ENCODE measurements at places on chromosomes 4 and X.
A peak's percentile ranks its signal among the peaks of the same experiment; 100 is the strongest.

DNA sequence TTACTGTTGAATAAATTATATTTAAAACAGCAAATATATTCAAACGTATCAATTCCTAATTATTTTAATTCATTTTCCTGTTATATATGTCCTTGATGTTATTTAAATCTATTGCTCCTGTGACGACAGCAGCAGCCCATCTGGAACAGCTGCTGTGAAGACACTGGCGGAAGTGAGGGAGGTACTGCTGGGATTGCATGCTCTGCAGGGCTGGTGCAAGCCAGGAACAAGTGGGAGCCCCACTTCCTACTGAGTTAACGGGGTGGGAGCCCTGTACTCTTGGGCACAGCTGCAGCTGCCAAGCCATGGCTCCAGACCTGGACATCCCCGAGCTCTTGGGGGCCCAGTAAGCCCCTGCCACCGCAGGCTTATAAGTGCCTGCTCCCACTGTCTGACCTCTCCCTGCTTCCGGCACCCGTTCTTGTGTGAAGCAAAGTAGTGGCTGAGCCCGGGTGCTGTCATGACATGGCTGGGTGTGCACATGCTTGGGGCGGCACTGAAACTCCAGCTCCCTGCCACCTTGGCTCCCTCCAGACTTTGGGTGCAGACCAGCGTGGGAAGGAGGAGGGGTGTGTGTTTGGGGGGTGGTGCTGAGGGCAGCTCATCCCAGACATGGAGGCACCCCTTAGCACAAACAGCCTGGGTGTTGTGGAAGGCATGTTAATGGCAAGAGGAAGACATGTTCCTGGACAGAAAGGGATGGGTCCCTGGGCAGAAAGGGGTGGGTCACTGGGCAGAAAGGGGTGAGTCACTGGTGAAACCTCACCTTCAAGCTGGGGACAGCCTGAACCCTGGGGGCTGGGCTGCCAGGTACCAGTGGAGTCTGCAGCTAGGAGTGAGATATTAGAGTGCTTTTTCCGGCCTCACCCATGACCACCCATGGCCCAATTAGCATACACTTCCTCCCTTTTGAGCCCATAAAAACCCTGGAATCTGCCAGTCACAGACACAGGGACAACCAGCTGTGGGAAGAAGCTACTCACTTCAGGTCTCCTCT lies 1981.3 kb upstream of the IGFBP7 start:
- DNase-seq = no peak

DNA sequence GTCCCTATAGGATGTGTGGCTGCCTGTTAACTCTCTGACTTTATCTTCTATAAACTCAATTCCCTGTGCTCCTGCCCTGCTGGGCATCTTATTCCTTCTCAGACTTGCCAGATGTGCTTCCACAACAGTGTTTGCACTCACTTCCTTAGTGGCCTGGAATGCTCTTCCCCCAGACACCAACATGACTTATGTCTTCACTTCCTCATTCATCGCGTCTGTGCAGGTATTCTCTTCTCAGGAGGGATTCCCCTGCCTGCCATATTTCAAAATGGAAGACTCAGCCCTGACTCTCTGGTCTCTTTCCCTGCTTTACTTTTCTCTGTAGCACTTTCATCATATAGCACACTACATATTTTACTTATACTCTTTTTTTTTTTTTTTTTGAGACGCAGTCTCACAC lies 344.0 kb downstream of the CENPC start:
- DNase-seq = no peak

GRCh38 chrX:24494647-24495075 lies 29.6 kb downstream of the PDK3 start:
- no peak for DNase-seq

- no peak for DNase-seq
Measured at GRCh38 chr4:2570551-2571222, 34.2 kb downstream of the FAM193A start.

DNA sequence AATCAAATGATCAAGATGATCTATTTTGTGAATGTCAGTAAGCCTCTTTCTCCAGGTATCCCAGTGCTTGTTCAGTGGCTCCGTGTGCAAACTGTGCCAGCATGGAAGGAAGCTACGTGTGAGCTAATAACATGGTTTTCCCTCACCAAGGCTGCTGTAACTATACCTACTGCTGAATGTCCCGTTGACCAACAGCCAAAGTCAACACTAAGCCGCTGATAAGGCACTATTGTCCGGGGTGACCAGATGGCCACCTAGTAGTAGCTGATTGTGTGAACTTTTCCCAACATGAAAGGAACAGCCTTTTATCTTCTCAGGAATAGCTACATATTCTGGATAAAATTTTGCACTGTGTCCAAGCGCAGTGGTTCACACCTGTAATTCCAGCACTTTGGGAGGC lies 58.0 kb upstream of the ABCG2 start:
- DNase-seq = no peak

- DNase-seq = no peak
Measured at GRCh38 chr4:6620891-6621555, 19.5 kb upstream of the MRFAP1 start.

DNA sequence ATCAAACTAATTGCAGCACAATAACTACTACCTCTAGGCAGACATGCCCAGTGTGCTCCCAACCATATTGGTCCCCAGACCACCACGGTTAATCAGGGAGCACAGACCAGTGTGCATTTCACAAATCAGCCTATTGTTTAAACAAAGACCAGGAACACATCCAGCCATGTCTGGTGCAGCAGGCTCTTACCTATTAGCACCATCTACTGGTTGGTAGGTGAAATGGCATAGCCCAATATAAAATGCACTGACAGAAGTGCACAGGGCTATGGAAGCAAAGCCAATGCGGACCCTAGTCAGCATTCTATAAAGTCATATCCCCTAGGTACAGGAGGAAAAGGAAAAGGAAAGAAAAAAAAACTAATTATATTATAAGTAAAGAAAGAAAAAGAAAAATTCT lies 15.5 kb upstream of the CYLC1 start:
- DNase-seq = peak; percentile 27

DNA sequence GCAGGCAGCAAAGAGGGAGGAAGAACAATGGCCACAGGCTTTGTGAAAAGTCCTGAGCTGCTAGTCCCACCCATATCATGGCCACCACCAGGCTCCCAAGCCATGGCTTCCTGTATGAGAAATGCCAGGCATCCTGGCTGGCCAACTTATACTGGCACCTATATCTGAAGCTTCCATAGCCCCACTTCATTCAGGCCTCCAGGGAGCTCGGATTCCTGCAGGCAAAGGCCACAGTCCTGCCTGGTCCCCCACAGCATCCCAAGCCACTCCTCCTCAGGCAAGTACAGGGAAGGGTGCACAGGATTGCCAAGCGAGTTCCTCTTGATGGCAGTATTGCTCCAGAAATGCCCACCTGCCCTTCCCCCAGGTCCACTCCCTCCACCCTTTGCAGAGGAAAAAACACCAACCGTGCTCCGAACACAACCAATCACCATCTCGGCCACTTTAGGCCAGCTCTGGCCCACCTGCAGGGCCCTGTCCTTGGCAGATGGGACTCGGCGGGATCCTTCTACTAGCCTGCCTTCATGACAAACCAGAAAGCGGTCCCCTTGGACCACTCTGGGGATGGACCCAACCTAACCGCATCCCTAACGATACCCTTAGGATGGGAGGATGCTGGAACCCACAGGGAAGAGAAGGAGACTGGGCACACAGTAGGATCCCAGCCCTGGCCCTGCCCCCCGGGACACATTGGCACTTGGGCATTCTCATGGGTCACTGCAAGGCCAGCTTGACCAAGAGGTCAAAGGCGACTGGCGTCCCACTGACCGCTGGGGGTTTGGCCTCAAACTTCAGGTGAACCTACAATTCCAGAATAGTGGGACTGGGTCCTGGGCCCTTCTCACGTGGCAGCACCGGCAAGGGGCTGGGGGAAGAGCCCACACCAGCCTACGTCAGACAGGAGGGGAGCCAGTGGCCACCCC lies 220.4 kb upstream of the AGTR2 start:
- no peak for DNase-seq

- no peak for DNase-seq
Measured at GRCh38 chr4:122131562-122132157, 20.5 kb upstream of the BLTP1 start.

- no peak for DNase-seq
Measured at GRCh38 chr4:122086338-122087065, 65.6 kb upstream of the BLTP1 start.

- DNase-seq = no peak
Measured at GRCh38 chrX:69038188-69038587, 127.1 kb downstream of the PJA1 start.

- DNase-seq = no peak
Measured at GRCh38 chr4:71198958-71199357, 139.9 kb upstream of the SLC4A4 start.

DNA sequence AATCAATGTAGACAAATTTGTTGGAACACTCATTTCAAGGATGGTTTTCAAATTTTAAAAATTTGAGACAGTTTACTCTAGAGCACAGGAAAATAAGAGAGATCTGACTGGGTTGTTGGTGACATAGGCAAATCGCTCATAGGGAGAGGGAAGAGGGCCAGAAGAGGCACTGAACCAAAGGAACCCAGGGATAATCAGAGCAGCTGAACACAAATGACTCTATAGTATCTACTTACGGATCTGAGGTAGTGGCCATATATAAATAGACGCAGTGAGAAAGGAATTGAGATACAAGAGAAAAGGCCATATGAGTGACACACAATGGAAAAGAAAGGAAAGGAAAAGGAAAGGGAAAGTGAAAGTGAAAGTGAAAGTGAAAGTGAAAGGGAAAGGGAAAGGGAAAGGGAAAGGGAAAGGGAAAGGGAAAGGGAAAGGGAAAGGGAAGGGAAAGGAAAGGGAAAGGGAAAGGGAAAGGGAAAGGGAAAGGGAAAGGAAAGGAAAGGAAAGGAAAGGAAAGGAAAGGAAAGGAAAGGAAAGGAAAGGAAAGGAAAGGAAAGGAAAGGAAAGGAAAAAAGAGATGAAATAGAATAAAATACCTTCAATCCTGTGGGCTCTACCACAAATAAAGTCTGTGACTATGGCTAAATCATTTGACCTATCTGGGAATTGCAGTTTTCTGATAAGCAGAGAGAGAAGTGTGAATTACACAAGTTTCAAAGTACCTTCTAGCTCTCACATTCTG lies 759.2 kb downstream of the DMD start:
- no peak for DNase-seq

DNA sequence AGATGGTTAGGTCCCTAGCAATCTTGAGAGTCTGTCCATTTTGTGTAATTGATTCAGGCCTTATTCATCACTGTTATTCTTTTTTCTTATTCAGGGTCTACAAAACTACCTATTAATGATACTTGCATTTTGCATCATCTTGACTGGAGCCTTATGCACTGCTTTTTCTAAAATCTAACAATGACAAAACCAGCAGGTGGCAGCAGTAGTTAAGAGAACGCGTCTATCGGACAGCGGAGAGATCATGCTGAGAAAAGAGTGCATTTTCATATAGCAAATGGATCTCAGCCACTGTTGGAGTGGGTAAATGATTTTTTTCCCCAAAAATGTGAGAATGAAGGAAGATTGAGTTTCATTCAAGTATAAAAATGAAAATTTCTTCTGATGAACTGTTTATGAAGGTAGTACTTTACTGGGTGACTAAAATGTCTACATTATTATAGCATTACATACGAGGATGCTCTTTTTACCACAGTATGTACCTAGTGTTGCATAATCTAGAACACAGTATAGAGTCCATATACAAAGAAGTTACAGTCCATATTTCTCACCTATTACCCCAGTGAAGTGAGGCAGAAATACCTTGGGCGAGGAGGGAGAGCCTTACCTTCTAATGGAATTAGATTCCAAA lies 43.2 kb downstream of the TMEM144 start:
- no peak for DNase-seq

- DNase-seq = peak; percentile 3
Measured at GRCh38 chr4:18366892-18367291, 345.3 kb upstream of the LCORL start.

GRCh38 chr4:15811703-15812337 lies 33.7 kb downstream of the CD38 start:
- DNase-seq = no peak

GRCh38 chrX:14758029-14758491 lies 114.8 kb downstream of the FANCB start:
- no peak for DNase-seq

DNA sequence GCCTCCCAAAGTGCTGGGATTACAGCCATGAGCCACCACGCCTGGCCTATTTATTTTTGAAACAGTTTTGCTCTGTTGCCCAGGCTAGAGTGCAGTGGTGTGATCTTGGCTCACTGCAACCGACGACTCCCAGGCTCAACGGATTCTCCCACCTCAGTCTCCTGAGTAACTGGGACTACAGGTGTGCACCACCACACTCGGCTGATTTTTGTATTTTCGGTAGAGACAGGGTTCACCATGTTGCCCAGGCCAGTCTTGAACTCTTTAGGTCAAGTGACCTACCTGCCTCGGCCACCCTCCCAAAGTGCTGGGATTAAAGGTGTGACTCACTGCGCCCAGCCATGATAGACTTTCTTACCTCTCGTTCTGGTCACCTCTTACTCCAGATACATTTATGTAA lies 124.0 kb downstream of the UBE2K start:
- DNase-seq = no peak

- no peak for DNase-seq
Measured at GRCh38 chr4:39655876-39656275, 17.2 kb upstream of the SMIM14 start.

GRCh38 chrX:123830309-123830708 lies 29.5 kb upstream of the XIAP start:
- no peak for DNase-seq

GRCh38 chr4:86452422-86452891 lies 92.6 kb upstream of the MAPK10 start:
- no peak for DNase-seq

DNA sequence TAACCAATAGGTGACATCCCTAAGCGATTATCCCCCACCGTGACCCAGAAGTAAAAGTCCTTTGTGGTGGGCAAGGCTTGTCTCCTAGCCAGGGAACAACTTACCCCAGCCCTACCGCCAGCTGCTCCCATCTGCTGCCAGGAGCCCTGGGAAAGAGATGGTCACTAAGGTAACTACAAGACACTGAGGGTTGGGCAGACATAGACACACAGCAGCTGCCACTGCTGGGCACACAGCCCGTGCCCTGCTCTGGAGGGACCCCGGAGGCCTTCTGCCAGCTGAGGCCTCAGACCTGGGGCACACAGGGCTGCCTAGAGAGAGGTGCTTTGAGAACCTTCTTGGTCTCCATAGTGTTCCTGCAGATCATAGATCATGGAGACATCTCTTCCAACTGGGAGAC lies 53.0 kb upstream of the PROM1 start:
- no peak for DNase-seq

GRCh38 chr4:140326395-140326993 lies 47.0 kb upstream of the SCOC start:
- DNase-seq = no peak

- DNase-seq = no peak
Measured at GRCh38 chrX:133698298-133698697, 283.0 kb upstream of the GPC4 start.

GRCh38 chr4:144649646-144650045 lies 3.7 kb downstream of the HHIP start:
- no peak for DNase-seq
